Heart left ventricle (tissue), 16 donors: ENCODE measurements at places on chromosomes 2 and 18. TPM values are rescaled to one million over a fixed set of nuclear protein-coding genes. Genes with fewer than 3 reads are reported as not detected.

Gene CABYR
- total RNA-seq: 0.45 TPM

Gene CAPG
- total RNA-seq: 7.0 TPM

Gene RPRM
- total RNA-seq: not detected

DNA sequence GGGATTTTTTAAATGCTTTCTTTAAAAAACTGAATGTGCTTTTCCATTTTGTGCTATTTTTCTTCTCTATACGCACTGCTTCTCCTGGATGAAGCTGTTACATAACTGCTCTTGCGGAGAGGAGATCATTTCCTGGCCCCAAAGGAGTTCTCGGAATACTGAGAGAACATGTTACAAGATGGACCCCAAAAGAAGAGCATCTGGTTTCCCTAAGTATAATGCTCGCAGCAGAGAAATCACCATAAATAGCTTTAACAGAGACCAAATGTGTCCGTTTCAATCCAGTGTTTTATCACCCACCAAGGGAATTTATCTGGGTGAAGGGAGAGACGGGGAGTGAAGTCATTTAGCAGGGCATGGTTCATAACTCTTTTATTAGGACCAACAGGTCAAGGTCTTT is 80.1 kb downstream of the RBM43 start:
- no peak for DNase-seq

GRCh38 chr2:215436705-215437565 is 1.1 kb upstream of the FN1 start:
- peak; percentile 67 for DNase-seq

- DNase-seq: no peak
Measured at GRCh38 chr2:235402422-235402821, 91.4 kb upstream of the AGAP1 start.

Gene NR4A2
- 0.82 TPM for total RNA-seq

DNA sequence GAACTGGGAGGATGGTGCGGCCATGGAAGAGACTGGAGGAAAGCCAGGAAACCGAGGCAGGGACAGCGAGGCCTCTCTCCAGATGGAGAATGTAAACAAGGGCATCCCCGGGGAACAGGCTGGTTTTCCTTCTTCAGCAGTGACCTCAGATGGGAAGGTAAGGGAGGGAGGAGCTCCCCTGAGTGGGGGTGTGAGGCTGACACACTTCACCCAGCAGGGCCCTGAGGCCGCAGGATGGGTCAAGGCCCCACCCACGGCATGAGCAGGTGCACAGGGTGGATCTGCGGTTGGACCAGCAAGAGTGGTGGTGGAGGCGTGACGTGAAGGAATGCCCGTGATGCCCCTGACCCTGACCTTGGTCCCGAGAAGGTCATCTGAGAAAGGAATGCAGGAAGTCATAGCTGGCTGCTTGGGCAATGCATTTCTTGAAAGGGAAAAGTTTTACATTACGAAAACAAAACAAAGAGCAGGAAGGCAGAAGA is 48.1 kb downstream of the ADCY3 start:
- no peak for DNase-seq

DNA sequence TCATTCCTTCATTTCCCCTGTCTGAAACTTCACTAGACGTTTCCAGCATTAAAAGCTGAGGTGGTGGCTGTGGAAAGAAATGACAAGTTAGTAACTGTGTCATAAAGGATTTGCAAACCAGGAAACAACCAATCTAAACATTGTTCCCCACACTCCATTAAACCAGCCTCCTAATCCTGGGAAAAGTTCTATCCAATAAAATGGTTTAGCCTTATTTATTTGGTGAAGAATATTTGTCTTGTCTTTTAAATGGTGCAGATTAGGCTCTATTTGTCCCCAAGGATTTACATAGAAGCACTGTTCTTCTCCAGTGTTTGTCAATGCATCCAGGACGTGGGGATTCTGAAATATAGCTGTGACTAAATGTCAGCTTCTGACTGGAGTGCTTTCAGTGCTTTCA is 10.5 kb upstream of the DPP4 start:
- no peak for DNase-seq

DNA sequence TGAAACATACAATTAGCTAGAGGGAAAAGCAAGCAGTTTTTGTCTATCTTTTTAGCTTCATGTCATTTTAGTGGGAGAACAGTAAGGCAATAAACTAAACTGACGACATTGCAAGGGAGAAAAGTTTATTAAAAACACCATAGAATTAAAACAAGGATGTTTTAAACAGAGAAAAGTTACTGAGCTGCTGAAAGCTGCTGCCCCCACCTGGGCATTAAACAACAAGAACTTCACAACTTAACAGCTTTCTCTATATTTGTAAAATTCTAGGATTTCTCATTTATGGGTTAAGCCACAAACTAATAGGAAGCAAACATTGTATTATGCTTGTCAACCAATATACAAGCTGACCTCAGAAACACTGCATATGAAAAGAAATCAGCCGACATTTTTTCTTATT is 289.2 kb downstream of the ERBB4 start:
- no peak for DNase-seq

- no peak for DNase-seq
Measured at GRCh38 chr2:233221378-233222063, 30.0 kb upstream of the ATG16L1 start.

GRCh38 chr2:31208240-31208639 is 9.1 kb downstream of the CAPN14 start:
- no peak for DNase-seq

DNA sequence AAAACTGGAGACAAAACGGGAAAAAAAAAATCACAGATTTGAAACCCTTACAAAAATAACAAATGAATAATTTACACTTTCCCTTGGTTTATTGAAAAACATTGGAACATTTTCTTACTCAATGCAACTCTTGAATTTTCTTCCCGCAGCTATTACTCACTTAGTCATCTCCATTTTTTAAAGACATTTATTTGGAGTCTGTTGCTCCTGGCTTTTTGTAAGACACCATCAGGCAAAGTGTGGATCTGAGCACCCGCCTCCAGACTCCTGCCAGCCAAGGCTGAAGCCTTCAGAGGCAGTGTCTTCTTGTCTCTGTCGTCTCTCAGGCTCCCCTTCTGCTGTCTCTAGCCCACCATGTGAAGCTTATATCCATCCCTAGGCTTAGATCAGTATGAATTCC is 46.2 kb downstream of the TRIB2 start:
- DNase-seq: no peak

Gene TMEM87B
- 12.1 TPM for total RNA-seq

DNA sequence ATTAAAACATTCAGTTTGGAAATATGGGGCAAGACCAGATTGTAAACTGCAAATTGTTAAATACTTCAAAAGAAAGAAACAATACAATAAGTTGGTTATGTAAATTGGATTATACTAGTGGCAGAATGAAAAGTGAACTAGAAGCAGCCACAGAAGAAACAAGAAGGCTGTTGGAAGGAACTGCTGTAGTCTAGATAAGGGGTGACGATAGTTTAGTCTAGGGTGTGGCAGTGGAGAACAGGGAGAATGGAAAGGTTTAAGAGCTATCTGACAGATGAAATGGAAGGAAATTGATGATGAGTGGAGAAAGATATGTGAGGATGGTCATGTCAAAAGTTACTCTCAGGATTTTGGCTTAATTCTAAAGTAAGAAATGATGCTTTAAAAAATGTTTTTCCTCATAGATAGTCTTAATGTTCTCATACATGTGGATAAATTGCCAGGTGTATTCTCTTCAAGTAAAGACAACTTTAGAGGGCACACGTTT is 179.7 kb downstream of the GPD2 start:
- DNase-seq: no peak

Gene REG3G
- not detected for total RNA-seq

DNA sequence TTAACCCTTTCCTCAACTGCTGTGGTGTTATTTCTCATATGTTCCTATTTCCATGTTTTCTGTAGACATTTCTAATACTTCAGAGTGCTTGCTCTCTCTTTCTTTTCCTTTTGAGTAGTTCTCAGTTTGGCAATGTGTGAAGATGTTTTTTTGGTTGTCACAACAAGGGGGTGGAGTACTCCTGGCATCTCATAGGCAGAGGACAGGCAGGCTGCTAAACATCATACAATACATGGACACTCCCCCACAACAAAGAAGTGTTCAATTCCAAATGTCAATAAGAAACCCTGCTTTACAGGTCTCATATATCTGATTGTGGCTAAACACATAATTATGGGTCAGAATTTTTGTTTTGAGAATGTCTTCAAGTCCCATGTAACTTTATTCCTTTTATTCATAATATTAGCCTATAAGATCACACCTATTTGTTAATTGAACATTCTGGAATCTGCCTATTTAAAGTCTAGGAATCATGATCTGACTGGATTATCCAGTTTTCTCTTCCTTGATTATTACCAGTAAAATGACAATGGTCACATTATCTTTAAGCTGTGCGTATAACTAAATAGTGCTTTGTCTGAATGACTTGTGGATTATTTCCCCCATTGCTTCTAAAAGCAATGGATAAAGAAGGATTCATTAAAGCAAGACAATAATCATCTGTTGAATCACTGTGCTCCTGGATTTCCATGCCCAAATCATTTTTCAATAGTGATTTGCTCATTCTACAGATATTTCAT is 46.8 kb upstream of the ITPRID2 start:
- DNase-seq: no peak

DNA sequence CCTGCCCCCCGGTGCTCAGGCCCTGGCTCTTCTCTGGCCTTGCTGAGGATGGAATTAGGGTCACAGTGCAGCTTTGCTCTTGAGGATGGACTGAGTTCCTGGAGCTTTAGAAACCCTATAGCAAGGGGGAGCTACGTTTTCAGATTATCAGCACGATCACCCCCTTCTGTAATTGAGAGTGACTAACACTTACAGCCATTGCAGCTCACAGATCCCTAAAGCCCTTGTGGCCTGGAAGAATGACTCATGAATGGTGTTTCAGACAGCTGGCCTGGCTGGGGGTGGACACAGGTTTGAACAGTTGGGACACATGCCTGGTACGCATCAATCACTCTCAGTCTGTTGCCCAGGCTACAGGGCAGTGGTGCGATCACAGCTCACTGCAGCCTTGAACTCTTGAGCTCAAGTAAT is 79.7 kb upstream of the IGFBP5 start:
- DNase-seq: peak; percentile 52

DNA sequence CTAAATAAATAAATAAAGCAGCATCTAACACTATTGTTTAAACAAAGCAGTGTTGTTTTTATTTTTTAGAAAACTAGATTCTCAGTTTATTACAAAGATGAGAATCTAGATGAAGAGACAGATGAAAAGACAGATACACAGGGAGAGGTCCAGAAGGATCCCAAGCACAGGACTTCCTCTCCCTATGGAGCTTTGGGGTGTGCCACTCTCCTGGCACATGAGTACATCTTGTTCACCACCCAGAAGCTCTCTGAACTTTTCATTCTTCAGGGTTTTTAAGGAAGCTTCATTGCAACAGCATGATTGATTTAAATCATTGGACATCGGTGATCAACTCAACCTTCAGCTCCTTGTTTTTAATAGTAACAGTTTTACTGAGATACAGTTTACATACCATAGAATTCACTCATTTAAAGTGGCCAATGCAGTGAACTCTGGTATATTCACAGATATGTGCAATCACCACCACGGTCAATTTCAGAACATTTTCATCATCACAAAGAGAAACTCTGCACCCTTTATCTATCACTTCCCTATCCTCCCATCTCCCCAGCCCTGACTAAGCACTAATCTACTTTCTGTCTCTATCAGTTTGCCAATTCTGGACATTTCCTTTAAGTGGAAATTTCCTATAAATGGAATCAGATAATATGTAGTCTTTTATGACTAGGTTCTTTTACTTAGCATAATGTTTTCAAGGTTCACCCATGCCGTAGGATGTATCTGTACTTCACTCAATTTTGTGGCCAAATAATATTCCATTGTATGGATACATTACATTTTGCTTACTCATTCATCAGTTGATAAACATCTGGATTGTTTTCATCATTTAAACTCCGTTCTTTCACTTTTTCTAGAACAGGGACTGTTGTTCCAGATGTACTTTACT is 62.3 kb upstream of the ZFP36L2 start:
- no peak for DNase-seq

GRCh38 chr18:70659036-70659925 is 370.4 kb downstream of the SOCS6 start:
- DNase-seq: no peak

Gene DSG4
- total RNA-seq: not detected

GRCh38 chr2:118954297-118955060 is 12.5 kb downstream of the MARCO start:
- no peak for DNase-seq

Gene ONECUT2
- total RNA-seq: 0.05 TPM

DNA sequence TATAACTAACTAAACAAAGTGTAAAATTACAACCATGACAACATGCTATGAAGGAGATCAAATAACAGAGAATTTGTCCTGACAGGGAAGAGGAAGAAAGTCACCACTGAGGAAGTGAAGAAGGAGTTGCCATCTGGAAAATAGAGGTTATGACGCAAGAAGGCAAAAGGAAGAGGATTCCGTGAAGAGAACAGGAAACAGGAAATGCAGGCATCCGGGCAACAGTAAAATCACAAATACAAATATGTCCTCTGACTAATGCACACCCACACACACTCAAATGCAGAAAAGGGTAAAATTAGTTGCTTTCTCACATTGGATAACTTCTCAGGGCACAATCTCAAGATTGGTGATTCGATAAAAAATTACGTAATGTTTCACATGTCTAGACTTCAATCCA is 278.4 kb downstream of the TMX3 start:
- no peak for DNase-seq

Gene LINC00305
- not detected for total RNA-seq

Gene CCDC68
- total RNA-seq: 6.2 TPM

Gene TNFAIP6
- 1.9 TPM for total RNA-seq

GRCh38 chr2:150981826-150982225 is 279.8 kb downstream of the RBM43 start:
- DNase-seq: no peak

DNA sequence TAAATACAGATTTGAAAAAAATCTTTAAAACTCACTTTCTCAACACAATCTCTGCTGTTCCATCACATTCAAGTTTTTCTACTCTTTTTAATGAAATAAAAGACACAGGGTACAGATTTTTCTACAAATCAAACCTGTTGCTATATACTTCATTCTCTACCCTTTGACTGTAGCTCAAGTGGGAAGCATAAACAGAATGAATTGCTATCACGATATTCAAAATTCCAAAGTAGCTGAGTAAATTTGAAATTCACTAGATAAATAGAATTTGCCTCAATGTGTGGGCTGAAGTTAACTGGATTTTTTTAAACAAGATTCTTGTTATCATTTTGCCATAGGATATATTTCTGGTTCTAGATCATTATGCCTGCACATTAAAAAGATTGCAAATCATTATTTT is 185.9 kb downstream of the ZNF521 start:
- no peak for DNase-seq

DNA sequence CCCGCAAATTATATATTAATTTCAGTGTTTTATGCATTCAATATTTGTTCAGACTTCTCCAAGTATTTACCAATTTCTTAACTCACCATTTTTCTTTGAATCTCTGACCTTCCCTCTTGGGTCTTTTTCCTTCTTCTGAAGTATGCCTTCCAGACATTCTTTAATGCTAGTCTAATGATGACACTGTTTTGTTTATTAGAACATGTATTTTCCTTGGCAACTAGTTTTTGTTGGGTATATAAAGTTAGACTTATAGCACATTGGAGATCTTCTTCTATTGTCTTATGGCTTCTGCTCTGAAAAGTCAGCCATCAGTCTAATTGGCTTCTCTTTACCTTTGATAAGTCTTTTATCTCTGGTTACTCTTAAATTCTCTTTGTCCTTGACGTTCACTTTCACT is 423.2 kb upstream of the NRP2 start:
- no peak for DNase-seq
